Activated CD4-positive, alpha-beta T cell treated with anti-CD3 and anti-CD28 coated beads for 4 hours (primary cell): ENCODE measurements at places on chromosomes 2 and 18.

DNA sequence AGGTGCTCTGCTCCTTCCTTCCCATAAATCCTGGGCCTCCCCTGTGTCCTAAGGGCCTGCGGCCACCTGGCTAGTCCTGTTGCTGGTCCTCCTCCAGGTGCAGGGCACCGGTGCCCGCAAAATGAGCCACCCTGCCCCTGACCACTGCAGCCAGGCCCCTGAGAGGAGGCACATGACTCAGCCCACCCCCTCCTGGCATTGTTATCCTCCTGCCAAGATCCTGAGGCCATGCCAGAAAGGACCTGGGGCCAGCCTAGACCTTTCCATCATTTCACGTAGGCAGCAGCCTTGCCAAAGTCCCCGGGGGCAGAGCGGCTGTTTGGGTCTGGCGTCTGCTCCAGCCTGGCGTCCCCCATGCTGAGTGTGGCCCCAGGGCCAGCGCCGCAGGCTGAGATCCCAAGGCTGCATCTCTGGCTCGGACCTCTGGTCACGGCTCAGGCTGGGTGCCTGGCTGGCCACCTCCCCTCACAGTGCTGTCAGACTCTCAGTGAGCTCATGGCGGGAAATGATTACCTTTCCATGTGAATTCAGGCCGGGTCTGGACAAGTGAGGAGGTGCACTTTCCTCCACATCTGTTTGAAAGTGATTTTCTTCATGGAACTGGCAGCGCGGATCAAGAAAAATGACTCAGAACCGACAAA, 81.0 kb downstream of the NDUFA10 start:
- no peak for DNase-seq

- DNase-seq = no peak
These were observed 678.8 kb downstream of the KCNJ3 start for GRCh38 chr2:155377266-155377680.

DNA sequence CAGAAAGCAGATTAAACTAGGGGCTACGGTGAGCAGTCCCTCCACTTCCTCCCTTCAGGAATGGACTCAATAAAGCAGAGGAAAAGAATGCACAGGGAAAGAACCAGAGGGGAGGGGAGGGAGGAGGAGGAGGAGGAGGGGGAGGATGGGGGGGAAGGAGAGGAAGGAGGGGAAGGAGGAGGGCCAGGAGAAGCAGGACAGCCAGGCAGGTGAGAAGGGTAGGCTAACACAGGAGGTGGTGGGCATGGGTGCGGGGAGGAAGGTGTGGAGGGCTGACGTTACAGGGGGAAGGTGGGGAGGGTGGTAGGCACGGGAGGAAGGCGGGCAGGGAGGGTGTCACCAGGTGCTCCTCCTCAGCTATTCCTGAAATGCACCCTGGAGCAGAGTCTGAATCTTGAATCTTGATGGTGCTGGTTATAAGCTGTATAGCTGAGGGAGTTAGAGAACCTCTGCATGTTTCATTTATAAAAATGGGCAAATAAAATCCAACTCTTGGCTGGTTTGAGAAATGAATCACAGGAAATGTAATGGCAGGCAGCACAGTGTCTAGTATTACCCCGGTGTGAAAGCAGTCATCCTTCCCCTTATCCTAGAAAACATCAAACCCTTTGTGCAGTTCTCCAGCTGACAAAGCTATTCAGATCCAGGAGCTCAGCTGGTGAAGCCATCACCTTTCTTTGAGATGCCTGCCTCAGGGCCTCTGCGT, 3.4 kb downstream of the TMEM18 start:
- DNase-seq = no peak

- no peak for DNase-seq
These were observed 31.9 kb downstream of the CNGA3 start for GRCh38 chr2:98378196-98378595.

DNA sequence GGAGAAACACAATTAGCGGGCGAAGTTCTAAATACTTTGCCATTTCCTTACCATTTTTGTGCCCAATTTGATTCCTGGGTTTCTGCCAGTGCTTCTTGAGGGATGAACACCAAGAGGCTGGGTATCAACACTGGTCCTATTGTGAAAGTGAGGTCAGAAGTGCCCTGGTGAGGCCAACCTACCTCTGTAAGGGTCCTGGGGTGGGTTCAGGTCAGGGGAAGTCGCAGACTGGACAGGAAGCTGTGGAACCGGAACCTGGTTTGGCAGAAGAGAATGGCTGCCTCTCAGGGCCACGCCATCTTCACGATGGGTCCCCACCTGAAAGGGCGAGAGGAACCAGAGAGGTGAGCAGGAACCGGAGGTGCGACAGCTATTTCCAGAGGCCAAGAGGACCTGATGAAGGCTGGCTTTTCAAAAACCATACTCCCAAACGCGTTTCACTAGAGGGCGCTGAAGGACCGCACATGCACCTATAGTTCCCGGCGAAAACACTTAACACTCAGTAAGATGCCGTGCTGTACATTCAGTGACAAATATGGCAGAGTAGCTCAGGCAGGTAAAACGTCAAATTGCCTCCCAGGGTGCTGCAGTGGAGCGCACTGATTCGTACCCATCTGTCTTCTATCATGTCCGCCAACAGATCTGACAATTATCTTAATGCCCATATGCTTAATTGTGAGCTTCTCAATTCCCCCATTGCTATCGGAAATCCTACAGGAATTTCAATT, 275.3 kb upstream of the CCDC68 start:
- no peak for DNase-seq

DNA sequence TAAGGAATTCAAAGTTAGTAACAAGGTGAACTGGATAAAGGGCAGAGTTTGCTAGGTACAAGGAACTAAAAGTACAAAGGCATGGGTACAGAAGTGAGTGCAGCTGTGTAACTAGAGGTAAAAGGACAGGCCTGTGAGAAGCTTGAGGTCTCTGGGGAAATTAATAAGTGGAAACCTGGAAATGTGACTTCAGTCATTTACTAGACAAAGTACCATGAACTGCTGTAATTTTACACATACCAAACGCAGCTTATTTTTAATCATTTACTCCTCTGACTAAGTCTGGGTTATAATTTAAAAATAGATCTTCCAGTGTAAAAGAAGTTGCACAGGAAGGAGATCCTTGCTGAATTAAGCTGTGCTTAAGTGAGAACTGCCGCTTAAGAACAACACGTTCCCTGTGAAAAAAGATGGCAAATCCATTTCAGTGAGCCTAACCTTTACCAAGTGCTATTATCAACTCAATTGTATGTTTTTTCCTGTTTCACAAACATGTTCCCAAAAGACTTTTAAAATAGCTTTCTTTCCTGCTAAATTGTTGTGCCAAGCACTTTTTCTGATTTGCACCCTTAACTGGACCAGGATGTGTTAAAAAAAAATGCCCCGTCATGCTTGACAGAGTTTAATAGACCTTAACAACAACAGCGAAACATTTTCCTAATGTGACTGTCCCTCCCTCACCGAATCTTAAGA, 44.3 kb downstream of the CALCRL start:
- no peak for DNase-seq

- DNase-seq = no peak
These were observed 114.8 kb downstream of the BCL11A start for GRCh38 chr2:60438653-60439052.

DNA sequence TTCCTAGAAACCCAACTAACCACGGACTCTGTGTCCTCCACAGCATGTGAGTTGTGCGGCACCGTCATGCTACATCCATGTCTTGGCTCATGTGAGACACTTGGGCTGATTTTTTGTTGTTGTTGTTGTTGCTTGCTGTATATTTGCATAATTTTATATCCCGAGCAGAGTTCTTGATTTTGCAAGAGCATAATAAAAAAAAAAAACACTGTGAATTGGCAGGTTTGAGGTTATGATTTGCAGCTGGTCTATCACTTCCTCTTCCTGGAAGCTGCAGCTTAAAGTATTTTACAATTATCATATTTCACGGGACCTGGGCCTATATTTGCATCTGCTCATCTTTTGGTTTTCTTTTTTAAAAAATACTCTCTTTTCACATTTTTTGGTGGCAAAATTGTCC, 142.3 kb upstream of the NRP2 start:
- DNase-seq = no peak

DNA sequence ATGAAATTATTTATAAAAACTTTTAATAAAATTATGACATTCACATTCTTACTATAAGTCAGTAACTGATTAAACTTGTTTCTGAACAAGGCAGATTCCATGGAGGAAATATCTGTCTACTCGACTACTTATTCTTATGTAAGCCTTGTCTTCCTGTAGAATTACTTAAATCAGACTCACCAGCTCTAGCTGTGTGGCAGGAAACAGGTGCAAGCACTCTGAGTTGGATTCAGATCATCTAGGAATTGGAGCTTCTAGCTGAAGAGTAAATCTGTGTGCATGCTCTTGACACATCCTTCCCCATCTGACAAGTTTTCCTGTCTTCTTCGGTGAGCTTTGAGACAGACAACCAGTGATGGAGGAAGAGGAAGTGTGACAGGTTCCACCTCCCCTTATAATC, 284.7 kb downstream of the TRIB2 start:
- DNase-seq = no peak

DNA sequence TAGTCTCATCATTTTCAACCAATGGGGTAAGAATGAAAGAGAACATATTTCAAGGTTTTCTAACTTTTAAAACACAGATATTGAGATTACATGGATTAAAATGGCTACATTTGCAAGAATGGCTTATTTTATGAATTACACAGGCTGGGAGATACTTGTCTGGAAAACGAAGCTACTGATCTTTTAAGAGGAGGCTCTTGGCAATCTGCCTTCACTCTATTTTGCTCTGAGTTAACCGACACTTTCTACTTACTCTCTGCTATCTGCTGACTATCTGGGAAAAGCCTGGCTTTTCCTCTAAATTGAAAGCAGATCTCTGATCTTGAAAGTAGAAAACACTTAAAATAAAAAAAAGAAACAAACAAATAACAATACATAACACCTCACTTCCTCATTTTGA, 325.4 kb upstream of the LINC00305 start:
- no peak for DNase-seq

DNA sequence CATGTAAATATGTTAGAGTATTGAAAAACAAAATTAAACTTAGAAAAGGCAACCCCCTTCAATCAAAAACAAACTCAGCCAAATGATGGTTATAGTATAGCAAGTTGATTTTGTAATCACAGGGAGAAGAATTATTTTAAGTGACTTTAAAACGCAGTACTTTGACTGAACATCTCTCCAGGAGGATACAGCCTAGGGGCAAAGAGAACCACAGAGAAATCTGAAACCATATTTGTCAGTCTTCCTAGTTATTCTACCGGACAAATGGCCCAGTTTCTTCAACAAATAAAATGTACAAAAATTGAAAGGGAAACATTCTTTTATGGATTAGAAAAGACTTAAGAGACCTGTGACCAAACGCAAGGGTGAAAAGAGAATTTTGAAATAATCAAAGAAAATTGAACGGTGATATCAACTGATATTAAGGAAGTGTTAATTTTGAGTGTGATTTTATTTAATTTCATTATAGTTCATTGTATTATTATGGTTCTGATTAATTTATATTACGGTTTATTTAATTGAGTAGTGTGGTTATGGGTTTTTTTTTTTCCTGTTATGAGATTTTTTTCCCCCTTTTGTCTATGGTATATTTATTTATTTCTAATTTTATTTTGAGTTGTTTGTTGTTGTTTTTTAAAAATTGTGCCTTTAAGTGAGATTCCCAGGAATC, 75.3 kb downstream of the HNRNPLL start:
- DNase-seq = no peak

DNA sequence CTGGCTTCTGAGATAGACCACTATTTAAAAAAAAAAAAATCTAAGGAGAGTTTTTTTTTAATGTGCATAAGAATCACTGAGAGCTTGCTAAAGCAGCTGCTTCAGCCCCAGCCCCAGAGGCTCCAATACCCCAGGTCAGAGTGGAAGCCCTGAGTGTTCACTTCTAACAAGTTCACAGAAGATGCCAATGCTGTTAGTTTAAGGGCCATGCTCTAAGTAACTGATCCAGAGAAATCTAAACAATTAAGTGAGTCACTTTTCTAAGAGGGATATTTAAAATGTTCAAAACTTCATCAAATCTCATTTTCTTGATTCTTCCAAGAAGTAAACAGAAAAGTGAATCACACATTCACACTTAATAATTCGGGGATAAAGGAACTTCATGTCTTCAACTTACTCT, 126.4 kb upstream of the CD226 start:
- DNase-seq = no peak
